ENCODE measurements at places on chromosomes 13 and 19. TPM values are rescaled to one million over a fixed set of nuclear protein-coding genes. Genes with fewer than 3 reads are reported as not detected.

DNA sequence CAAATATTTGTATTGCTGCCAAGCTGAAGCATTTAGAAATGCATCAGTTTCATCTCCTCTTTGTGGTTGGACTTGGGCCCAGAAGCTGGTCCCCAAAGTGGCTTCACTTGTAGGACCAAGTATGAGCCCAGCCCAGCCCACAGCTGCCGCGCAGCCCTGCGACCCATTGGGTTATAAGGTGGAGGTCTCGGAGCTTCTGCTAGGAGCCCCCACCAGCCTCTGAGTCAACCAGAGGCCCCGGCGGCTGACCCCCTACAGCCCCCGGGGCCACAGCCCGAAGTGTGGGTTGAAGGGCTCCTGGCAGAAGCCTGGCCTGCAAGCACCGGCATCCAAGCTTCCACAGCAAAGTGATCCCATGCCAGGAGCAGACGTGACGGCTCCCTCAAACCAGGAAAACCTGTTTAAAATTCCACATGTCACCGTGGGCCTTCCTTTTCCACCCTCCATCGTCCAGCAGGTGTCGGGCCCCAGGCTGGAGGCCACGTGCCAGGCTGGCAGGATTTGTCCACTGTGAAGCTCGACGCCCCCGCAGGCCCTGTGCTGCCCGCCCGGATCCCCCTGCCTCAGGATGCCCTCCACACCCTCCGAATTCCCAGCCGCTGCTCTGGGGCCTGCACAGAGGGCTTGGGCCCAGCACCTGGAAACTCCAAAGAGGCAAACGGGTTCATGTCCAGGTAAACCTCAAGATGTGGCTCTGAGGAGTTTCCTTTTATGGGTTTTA is 54.7 kb downstream of the C13orf46 start:
- DNase-seq: no peak

- peak; percentile 73 for DNase-seq
These were observed 297.3 kb downstream of the ZNF536 start for GRCh38 chr19:30669329-30670010.

Gene CABP5
- total RNA-seq: not detected

DNA sequence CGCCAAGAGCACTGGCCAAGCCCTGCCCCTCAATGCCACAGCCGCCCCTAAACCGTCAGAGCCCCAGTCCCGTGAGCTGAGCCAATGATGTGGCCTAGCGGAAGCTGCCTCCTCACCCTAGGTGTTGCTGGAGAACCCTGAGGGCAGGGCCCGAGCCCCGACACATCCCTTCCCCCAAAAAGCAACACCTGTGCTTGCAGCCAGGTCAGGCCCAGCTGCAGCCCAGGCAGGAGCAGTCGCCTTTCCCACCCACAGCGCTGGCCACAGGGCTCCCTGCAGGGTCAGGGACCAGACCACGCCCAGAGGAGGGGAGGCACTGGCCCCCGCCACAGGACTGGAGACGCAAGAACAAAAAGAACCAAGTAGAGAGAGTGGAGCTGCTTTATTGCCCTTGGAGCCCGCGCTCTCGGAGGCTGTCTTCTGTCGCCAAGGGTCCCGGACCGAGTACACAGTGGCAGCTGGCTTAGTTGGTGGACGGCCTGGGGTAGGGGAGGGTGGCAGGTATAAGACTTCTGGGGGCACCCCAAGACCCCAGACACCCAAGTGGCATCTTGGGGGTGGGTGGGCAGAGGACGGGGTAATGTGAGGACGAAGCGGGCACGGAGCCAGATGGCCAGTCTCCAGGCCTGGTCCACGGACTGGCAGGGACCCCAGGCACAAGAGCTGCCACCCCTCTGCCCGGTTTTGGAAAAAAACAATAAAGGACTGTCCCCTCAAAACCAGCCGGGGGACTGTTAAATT is 3.3 kb downstream of the P2RY11 start:
- peak; percentile 63 for DNase-seq

Gene ACP5
- 0.97 TPM for total RNA-seq

- no peak for DNase-seq
These were observed 15.1 kb upstream of the EPHX3 start for GRCh38 chr19:15247107-15248014.

All from Daoy (cell line).